ENCODE measurements at places on chromosomes 2 and 18. TPM values are rescaled to one million over a fixed set of nuclear protein-coding genes. Genes with fewer than 3 reads are reported as not detected.

Gene PROC
- not detected for total RNA-seq

Gene AQP12A
- total RNA-seq: not detected

Gene PRKAG3
- not detected for total RNA-seq

Gene SIX2
- total RNA-seq: not detected

Gene ZAP70
- 294 TPM for total RNA-seq

Data from T-helper 2 cell treated with Interferon-gamma antibody and Interleukin-4, amounts not matched to agents 100 ng/mL and 5 ng/mL, for 36 hours (primary cell).